ENCODE measurements at places on chromosomes 12 and 14.

DNA sequence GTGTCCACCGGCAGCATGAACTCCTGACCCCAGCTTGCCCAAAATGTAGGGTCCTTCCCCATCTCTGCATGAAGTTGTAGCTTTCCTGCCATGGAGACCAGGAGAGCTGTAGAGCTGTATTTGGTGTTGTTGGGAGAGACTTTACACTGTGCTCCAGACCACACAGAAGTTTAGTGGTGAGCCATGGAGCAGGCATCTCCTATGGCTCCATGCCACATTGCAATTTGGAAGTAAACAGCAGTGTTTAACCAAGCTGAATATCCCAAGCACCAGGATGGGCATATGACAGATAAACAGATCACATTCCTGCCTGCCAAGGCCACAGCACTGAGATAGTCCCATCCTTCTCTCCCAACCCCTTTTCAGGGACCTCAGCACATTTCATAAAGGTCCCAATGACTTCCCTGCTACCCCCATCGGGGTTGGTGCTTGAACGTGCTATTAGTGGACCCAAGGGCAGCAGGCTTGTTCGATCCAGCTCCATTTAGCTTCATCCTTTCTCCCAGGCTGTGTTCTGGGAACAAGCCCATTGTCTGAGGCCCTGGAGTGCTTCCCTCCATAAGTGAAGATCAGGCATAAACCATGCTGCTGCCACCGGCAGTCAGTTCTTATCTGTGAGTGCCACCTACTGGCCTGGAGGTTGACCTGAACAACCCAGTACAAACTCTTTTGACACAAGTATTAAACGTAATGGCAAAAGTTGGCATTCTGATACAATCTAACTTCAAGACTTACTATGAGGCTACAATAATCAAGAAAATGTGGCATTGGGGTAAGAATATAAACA is 172.3 kb upstream of the ATXN7L3B start:
- DNase-seq, result peak; percentile 22

GRCh38 chr14:68380329-68380741 is 412.5 kb downstream of the ZFP36L1 start:
- DNase-seq, result no peak

- no peak for DNase-seq
Measured at GRCh38 chr12:25315388-25315787, 64.7 kb upstream of the KRAS start.

GRCh38 chr12:4477129-4477528 is 31.5 kb upstream of the FGF6 start:
- no peak for DNase-seq

GRCh38 chr12:111024205-111024801 is 103.9 kb upstream of the MYL2 start:
- peak; percentile 37 for DNase-seq

- no peak for DNase-seq
Measured at GRCh38 chr12:55641595-55641994, 4.9 kb downstream of the OR10P1 start.

DNA sequence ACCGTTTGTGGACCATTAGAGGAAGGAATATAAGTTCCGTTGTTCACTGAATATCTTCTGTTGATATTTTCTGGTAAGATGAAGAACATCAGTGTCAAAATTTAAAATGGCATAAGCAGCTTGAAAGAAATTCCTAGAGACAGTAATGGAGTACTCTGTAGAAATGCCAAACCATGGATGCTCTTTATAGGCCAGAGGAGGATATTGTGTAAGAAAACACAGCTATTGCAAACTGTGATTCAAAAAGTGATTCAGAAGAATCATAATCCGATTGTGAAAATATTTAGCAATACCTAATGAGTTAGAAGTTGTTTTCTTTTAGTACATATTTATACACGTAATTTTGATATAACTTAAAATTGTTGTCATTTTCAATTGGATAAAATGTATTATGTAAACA is 102.8 kb downstream of the SLC16A7 start:
- DNase-seq, result no peak

GRCh38 chr12:20592556-20592955 is 102.6 kb upstream of the SLCO1C1 start:
- no peak for DNase-seq

DNA sequence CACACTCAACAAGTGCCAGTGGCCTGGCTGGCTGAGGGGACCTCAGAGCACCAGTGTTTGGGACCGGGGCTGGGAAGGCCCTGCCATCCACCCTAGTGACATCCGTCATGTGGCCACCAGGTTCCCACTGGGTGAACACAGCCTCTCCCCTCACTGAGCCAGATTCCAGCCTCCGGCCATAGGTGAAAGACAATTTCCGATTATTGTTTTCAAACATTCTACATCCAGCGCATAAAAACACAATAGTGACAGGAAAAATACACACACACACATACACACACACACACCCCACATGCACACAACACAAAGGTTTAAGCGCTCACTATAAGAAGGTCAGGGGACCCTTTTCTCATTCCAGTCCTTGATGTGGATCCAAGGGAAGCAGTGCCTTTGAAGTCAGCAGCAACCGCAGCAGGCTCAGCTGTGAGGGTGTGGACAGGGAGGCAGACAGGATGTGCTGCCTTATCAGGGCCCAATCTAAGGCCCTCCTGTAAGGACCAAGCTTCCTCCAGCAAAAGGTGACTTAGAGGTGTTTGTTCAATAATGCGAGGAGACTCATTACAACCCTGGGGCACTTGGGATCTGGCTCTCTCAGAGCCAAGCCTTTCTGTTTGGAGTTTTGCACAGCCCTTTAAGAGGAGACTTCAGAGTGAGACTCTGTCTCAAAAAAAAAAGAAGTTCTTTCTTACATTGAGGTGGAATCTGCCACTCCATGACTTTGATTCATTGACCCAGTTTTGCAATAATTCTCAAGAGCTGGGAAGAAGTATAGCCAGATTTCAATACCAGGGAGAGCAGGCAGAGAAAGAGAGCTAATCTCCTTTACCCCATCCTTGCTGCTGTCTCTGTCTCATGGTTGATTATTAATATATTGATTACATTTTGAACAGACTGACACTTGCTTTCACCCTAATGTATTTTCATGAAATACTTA is 227.8 kb downstream of the ZFP36L1 start:
- DNase-seq, result no peak

DNA sequence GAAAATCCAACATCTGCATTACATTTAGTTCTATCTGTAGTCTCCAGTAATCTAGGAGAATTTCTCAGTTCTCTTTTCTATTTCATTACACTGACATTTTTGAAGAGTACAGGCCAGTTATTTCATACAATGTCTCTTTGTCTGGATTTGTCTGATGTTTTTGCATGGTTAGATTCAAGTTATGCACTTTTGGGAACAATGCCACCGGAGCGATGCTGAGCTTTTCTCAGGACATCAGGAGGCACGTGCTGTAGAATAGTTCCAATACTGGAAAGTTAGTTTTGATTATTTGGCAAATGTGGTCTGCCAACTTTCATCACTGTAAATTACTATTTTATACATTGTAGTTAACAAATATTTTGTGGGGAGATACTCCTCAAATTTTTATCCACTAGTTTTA is 43.1 kb downstream of the ALDH1L2 start:
- no peak for DNase-seq

DNA sequence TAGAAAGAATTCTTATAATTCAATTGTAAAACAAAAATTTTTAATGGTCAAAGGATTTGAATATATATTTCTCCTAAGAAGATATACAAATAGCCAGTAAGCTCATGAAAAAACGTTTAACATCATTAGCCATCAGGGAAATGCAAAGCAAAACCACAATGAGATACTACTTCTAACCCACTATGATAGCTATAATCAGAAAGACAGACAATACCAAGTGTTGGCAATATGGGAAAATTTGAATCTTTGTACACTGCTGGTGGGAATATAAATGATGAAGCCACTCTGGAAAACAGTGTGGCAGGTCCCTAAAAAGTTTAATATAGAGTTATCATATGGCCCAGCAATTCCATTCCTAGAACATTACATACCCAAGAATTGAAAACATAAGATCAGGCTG is 25.4 kb downstream of the RALGAPA1 start:
- DNase-seq, result no peak

- DNase-seq, result no peak
Measured at GRCh38 chr12:16636435-16637055, 30.6 kb upstream of the LMO3 start.

GRCh38 chr12:64007853-64008252 is 163.4 kb downstream of the SRGAP1 start:
- no peak for DNase-seq

- DNase-seq, result no peak
Measured at GRCh38 chr12:52026263-52026662, 19.5 kb downstream of the TAMALIN start.

- no peak for DNase-seq
Measured at GRCh38 chr12:107397890-107398500, 287.6 kb upstream of the PWP1 start.

DNA sequence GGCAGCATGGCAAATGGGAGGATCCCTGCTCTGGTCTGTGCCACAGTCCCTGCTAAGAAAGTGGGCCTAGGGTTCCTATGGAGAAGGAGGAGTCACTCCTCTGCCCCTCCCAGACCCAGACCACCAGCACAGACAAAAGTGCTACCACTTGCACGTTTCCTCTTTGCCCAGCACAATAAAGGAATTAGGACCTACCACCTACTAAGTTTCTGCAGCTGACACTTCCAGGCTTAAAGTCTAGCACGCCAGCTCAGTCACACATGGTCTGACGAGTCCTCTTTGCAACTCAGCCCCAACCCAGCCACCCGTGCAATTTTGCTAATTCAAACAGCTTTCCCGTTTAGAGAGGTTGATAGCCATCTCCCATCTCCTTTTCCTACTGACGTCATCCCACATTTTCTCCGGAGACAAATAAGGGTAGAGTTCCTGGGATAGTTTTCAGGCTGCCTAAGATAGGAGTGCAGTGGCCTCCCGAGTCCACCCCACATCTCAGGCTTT is 66.2 kb upstream of the PTGR2 start:
- no peak for DNase-seq

GRCh38 chr14:34699873-34700621 is 14.3 kb downstream of the CFL2 start:
- no peak for DNase-seq

GRCh38 chr12:24080465-24080864 is 131.0 kb upstream of the SOX5 start:
- DNase-seq, result no peak

GRCh38 chr14:55160989-55161388 is 30.4 kb downstream of the DLGAP5 start:
- peak; percentile 34 for DNase-seq

DNA sequence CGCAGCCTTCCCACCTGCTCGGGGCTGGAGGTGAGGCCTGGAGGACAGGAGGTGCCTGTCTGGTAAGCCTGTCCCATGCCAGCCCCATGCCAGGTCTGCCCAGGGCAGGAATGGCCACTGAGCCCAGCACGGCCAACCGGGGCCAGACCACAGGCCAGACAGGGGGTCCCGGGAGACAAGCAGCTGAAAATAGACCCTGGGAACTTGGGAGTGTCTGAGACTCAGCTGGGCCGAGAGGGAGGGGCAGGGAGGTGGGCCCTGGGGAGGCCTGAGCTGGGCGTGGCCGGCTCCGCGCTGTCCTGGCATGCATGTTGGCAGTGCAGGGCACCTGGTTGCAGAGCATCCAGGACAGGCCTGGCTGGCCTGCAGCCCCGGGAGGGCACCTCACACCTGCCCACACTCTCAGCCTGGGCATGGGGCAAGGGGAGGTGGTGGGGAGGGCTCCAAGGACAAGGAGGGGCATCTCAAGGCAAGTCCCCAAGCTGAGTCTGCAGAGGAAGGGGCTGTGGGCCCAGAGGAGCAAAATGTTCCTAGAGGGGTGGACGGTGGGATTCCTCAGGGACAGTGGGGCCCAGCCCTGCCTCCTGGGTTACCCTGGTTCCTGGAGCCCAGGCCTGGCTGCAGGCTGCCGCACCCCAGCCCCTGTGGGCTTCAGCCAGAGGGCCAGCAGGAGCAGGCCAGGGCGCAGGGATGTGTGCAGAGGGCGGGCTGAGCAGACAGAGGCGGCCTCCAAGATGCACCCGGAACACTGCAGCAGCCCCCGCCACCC is 3.2 kb upstream of the CRIP1 start:
- DNase-seq, result no peak

GRCh38 chr12:121224591-121224990 is 14.7 kb downstream of the P2RX4 start:
- no peak for DNase-seq

DNA sequence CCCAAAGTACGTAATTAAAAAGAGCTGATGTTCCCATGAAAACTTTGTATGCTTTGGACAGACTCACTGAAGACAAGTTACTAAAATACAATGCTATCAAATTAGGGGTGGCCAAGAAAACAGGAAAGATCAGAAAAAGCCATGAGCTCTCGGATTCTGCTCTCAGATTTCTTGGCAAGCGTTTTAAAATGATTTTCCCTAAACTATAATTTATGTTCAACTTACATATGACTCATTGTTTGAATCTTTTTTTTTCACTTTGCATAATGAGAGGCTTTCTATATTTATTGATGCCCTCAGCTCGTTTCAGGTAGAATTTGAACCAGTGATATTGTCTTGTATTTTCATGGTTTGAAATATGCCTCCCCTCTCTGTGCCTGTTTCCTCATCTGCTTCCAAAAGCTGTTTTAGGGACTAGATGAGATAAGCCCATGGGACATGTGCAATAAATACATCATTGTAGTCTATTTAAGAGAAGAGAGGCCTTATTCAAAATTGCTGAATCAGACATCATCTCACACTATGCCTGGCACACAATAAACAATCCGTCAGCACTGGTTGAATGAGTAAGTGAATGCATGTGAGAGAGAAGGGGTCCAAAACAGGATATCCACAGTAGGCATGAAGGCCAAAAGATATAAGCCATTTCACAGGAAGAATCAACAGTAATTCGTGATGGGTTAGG is 4.7 kb upstream of the IPO8 start:
- no peak for DNase-seq

All from hematopoietic multipotent progenitor cell (in vitro differentiated cells).